Endothelial cell of umbilical vein (primary cell): ENCODE measurements at places on chromosomes 11 and 22.

GRCh38 chr11:113160808-113161124 is 153.6 kb upstream of the TTC12 start:
- no peak overlapping the region for H3K4me3 ChIP-seq
- no peak overlapping the region for H3K27ac ChIP-seq
- H3K4me1 ChIP-seq = no peaks in the 10 kb centered on the region
- no peaks in the 10 kb centered on the region for H3K27me3 ChIP-seq
- no peak for DNase-seq

GRCh38 chr22:20009018-20009491 is 7.6 kb downstream of the ARVCF start:
- no peaks in the 10 kb centered on the region for H3K4me1 ChIP-seq
- no peaks in the 10 kb centered on the region for H3K27me3 ChIP-seq
- no peaks in the 10 kb centered on the region for H3K36me3 ChIP-seq
- no peak overlapping the region for H3K4me3 ChIP-seq

- no peaks in the 10 kb centered on the region for H3K4me1 ChIP-seq
- no peaks in the 10 kb centered on the region for H3K27me3 ChIP-seq
- H3K27ac ChIP-seq = no peak overlapping the region
- H3K36me3 ChIP-seq = no peaks in the 10 kb centered on the region
Measured at GRCh38 chr11:72574548-72575460, 99.4 kb downstream of the PDE2A start.

GRCh38 chr11:110029714-110030113 is 63.5 kb upstream of the ZC3H12C start:
- H3K4me1 ChIP-seq = peaks cover 8% of the 10 kb centered on the region
- H3K27ac ChIP-seq = no peak overlapping the region
- DNase-seq = peak; percentile 82
- no peaks in the 10 kb centered on the region for H3K36me3 ChIP-seq

- peaks cover 2% of the 10 kb centered on the region for H3K27me3 ChIP-seq
- peak; percentile 87 for DNase-seq
- no peaks in the 10 kb centered on the region for H3K36me3 ChIP-seq
- H3K4me3 ChIP-seq = no peak overlapping the region
Measured at GRCh38 chr11:14578541-14578956, 58.4 kb upstream of the PSMA1 start.

DNA sequence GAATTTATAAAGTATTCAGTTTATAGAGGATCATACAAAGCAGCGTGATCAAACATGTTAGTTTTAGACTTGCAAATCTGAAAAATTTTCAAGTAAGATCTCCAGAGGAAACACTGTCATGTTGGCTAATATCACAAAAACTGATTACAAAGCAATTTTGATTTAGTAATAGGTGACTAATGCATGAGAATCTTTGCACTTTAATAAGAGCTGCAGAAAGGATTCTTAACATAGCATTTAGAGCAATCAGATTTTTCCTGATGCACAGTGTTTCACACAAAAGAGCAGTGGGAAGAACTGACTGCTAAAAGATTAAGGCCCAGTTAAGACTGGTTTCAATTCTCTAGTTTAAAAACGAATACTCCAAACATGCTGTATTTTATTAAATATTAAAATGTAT is 321.2 kb downstream of the GUCY1A2 start:
- H3K27me3 ChIP-seq = no peaks in the 10 kb centered on the region
- no peak overlapping the region for H3K27ac ChIP-seq
- no peaks in the 10 kb centered on the region for H3K4me1 ChIP-seq
- DNase-seq = no peak
- H3K36me3 ChIP-seq = no peaks in the 10 kb centered on the region

DNA sequence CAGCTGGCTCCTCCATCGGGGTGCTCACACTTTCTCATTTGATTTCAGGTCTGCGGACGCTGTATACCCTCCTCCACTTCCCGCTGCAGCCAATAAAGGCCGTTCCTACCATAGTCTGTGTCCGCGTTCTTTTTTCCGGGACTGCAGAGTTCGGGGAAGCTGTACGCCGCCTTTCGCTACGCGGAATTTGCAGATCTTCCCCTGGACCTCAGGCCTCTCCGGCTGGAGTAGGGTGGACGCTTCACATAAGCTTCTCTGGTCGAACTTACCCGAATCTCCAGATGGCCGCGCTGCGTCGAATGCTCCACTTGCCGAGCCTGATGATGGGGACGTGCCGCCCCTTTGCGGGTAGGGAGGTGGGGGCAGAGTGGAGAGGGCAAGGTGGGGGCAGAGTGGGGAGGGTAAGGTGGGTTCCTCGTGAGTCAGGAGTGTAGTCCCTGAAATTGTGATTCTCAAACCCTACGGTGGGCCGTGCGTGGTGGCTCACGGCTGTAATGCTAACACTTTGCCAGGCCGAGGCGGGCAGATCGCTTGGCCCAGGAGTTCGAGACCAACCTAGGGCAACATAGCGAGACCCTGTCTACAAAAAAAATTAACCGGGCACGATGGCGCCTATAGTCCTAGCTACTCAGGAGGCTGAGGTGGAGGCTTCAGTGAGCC is 617 bp downstream of the CSKMT start:
- H3K36me3 ChIP-seq = peaks cover 2% of the 10 kb centered on the region
- peaks cover 16% of the 10 kb centered on the region for H3K4me1 ChIP-seq
- peak overlapping the region; percentile 42 for H3K4me3 ChIP-seq
- no peaks in the 10 kb centered on the region for H3K27me3 ChIP-seq
- no peak for DNase-seq
- H3K27ac ChIP-seq = peak overlapping the region; percentile 44

DNA sequence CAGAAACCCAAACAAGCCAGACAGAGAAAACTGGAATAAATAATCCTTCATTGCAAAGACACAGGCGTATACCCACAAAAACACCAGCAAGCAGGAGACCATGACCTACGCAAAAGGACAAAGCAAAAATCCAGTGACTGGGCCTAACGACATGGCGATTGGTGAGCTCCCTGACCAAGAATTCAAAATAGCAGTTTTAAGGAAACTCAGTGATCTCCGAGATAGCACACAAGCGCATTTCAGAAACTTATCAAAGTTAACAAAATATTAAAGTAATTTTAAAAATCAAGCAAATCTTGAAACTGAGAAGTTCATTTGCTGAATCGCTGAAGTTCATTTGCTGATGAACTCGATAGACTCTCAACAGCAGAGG is 27.6 kb downstream of the DBX1 start:
- peaks cover 4% of the 10 kb centered on the region for H3K4me1 ChIP-seq
- DNase-seq = no peak
- H3K36me3 ChIP-seq = no peaks in the 10 kb centered on the region
- no peak overlapping the region for H3K27ac ChIP-seq
- no peak overlapping the region for H3K4me3 ChIP-seq
- H3K27me3 ChIP-seq = peaks cover 2% of the 10 kb centered on the region

DNA sequence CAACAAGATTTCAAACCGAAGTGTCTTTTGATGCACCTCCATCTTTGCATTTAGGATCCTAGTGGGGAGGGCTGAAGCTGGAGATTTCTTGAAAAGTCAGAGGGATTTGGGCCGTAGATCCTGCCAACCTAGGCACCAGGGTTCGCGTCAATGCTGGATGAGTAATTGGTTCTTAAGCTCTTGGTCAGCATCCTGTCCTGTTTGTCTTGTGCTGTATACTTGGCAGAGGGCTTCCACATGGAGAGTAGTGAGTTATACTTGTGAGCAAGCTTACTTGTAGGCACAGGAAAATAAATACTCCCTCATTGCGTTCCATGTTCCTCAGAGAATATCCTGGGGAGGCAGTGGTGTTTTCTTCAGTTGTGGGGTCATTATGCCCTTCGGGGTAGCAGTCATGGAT is 12.6 kb downstream of the INSC start:
- no peaks in the 10 kb centered on the region for H3K36me3 ChIP-seq
- no peaks in the 10 kb centered on the region for H3K4me1 ChIP-seq
- H3K4me3 ChIP-seq = no peak overlapping the region
- no peak overlapping the region for H3K27ac ChIP-seq
- no peak for DNase-seq

GRCh38 chr11:8683115-8683807 is 669 bp downstream of the RPL27A start:
- peak overlapping the region; percentile 58 for H3K4me3 ChIP-seq
- no peak for DNase-seq
- peak overlapping the region; percentile 86 for H3K27ac ChIP-seq
- H3K36me3 ChIP-seq = peaks cover 19% of the 10 kb centered on the region

DNA sequence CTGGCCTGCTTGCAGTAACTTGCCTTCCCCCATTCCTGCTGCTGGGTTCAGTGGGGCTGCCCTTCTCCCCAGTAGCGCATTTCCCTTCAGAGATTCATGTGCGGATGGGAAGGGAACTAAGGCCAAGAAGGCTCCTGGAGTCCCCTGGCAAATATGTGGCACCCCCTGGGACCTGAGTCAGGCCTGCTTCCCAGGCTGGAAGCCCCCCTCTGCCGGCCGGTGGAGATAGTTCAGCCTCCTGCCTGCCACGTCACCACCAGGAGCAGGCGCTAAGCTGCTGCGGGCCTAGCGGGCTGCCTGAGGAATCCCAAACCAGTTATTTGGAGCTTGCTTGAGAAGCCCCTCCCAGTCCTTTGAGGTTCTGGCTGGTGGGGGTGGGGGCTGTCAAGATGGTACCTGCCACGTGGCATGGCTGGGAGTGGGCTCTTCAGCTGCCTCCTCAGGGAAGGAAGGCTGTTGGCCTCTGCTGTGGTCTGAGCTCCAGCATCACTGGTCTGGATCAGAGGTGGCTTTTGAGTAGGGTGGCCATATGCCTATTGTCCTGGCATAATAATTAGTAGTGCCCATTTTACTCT is 2.0 kb downstream of the SERPINH1 start:
- H3K4me1 ChIP-seq = peaks cover 40% of the 10 kb centered on the region

GRCh38 chr11:66743271-66743968 is 14.4 kb upstream of the SPTBN2 start:
- H3K4me3 ChIP-seq = no peak overlapping the region
- H3K4me1 ChIP-seq = peaks cover 28% of the 10 kb centered on the region
- H3K27ac ChIP-seq = no peak overlapping the region

GRCh38 chr11:102155676-102156075 is 45.4 kb downstream of the YAP1 start:
- H3K36me3 ChIP-seq = no peaks in the 10 kb centered on the region
- H3K27me3 ChIP-seq = no peaks in the 10 kb centered on the region
- H3K27ac ChIP-seq = no peak overlapping the region
- DNase-seq = no peak
- no peaks in the 10 kb centered on the region for H3K4me1 ChIP-seq
- H3K4me3 ChIP-seq = no peak overlapping the region

- no peaks in the 10 kb centered on the region for H3K27me3 ChIP-seq
- H3K36me3 ChIP-seq = no peaks in the 10 kb centered on the region
- no peak overlapping the region for H3K4me3 ChIP-seq
- H3K4me1 ChIP-seq = no peaks in the 10 kb centered on the region
Measured at GRCh38 chr11:113417428-113417827, 29.8 kb downstream of the ANKK1 start.

DNA sequence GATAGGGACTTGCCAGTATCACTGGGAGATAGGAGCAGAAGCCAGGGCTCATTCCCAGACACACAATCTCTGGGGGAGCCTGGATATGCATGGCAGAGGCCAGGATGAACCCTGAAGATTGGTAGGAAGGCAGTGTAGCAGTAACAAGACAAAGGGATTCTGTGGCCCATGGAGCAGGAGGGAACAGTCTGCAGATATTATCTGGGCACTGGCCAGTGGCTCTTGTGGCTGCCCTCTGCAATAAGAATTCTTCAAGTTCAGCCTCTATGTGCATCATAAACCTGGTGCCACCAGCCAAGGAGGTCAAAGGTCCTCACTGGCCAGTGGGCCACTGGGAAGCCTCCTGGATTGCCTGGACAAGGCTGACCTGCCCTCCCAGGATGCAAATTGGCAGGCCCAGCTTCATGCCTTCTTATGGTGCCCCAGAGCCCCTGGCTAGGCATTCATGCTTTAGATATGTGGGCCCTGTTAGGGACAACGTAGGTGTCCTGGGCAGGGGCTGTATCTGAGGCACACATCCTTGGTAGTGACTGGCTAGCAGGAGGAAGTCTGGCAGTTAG is 29.2 kb downstream of the KCNQ1OT1 start:
- H3K4me3 ChIP-seq = no peak overlapping the region
- DNase-seq = no peak
- H3K27ac ChIP-seq = no peak overlapping the region
- no peaks in the 10 kb centered on the region for H3K4me1 ChIP-seq

GRCh38 chr11:33848717-33849390 is 43.0 kb downstream of the LMO2 start:
- no peak overlapping the region for H3K4me3 ChIP-seq
- no peak overlapping the region for H3K27ac ChIP-seq
- no peaks in the 10 kb centered on the region for H3K4me1 ChIP-seq
- peaks cover 12% of the 10 kb centered on the region for H3K27me3 ChIP-seq
- no peaks in the 10 kb centered on the region for H3K36me3 ChIP-seq

- H3K36me3 ChIP-seq = peaks cover 2% of the 10 kb centered on the region
- peaks cover 42% of the 10 kb centered on the region for H3K4me1 ChIP-seq
- peak; percentile 98 for DNase-seq
- H3K27ac ChIP-seq = peak overlapping the region; percentile 82
Measured at GRCh38 chr11:68839054-68839865, 2.5 kb downstream of the CPT1A start.

DNA sequence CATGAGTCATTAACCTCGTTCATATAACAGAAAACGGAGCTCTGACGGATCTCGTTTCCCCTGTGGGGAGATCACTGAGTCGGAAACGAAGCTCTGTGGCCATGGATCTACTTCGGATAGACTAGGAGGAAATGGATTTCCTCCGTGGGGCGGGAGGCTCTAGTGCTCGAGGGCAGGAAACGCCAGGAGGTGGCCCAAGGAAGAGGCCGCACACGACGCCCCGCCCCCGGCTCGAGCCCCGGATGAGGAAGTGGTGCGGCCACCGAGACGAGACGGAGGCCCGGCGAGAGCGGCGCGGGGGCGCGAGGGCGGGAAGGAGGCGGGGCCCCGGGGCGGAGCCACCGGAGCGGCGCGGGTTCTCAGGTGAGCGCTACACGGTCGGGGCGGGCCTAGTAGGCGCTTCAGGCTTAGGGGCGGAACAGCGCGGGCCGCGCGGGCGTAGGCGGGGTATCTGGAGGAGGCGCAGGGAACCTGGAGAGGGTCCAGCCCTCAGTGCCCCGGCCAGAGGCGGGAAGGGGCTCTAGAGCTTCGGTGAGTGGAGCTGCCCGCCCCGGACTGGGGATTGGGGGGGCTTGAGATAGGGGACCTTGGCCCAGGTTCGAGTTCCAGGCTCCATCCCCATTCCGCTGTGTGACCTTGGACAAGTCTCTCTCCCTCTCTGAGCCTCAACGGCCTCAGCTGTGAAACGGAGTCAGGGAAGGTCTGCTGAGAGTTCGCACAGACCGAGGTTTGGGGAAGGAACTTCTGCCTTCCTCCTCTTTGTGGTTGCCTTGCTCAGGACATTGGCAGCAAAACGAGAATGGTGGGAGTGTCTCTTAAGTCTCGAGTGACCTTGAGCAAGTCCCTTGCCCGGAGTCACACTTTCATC is at the start of gene DEPDC5:
Gene DEPDC5, plus strand, starts transcription at position 386 of the 868 bp plus-strand sequence. CDS start 903 bp downstream, outside the sequence.
- peak; percentile 95 for DNase-seq
- H3K27ac ChIP-seq = peak within 1 kb of the TSS; percentile 87
- H3K4me3 ChIP-seq = peak within 1 kb of the TSS; percentile 80
- H3K36me3 ChIP-seq = no peaks in the 10 kb centered on the region
- no peaks in the 10 kb centered on the region for H3K27me3 ChIP-seq
- peaks cover 27% of the 10 kb centered on the region for H3K4me1 ChIP-seq

DNA sequence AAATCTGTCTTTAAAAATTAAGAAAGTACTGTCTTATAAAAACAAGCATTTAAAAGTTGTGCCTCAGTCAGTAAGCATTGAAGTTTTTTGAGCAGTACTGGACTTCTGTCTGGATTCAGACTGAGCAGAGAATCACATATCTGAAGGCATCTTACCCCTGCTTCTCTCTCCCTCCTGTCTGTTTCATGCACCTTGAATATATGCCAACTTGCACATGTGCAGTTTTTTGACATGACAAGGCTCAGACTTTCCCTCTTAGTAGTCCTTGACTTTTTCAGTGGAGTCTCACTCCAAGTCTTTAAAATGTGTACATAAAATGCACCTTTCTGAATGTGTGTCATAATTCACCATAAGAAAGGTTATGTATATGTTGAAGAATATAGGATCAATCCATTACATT is 19.8 kb downstream of the SPECC1L start:
- no peak overlapping the region for H3K27ac ChIP-seq
- DNase-seq = no peak
- peaks cover 26% of the 10 kb centered on the region for H3K4me1 ChIP-seq
- no peak overlapping the region for H3K4me3 ChIP-seq
- no peaks in the 10 kb centered on the region for H3K36me3 ChIP-seq
- H3K27me3 ChIP-seq = no peaks in the 10 kb centered on the region
